ENCODE measurements at places on chromosomes 6 and 20.

DNA sequence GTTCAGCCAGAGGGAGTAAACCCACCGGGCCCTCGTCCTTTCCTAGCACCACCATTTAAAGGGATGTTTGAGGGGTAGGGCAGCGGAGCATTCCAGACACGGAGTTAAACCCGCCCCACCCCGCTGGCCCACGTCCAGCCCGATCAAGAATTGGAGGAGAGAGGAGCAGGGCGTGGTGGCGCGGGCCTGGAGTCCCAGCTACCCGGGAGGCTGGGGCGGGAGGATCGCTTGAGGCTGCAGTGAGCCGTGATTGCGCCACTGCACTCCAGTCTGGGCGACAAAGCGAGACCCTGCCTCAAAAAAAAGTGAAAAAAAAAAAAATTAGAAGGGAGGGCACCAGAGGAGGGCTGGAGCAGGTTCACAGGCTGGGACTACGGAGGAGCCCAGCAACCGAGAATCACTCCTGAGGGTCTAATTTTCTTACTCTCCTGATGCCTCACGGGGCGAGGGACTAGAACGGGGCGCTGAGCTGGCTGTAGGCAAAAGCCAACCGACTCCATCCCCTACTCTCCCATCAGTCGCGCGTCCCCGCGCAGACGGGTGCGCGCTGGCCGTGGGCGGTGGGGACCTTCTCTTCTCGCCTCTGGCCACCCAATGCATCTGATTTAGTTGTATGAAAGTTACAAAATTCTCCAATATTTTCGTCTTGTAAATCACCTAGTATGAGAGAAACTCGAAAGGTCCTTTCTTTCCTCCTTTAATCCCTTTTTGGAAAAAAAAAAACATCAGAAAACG lies 6.1 kb upstream of the HSPA1B start:
- H3K4me3 ChIP-seq = peak overlapping the region; percentile 98
- peaks cover 2% of the 10 kb centered on the region for H3K36me3 ChIP-seq
- no peak for DNase-seq
- H3K4me1 ChIP-seq = peaks cover 34% of the 10 kb centered on the region

GRCh38 chr20:62624325-62624690 lies 18.0 kb upstream of the SLCO4A1 start:
- H3K27ac ChIP-seq = peak overlapping the region; percentile 77
- no peak overlapping the region for H3K4me3 ChIP-seq
- peaks cover 10% of the 10 kb centered on the region for H3K4me1 ChIP-seq

DNA sequence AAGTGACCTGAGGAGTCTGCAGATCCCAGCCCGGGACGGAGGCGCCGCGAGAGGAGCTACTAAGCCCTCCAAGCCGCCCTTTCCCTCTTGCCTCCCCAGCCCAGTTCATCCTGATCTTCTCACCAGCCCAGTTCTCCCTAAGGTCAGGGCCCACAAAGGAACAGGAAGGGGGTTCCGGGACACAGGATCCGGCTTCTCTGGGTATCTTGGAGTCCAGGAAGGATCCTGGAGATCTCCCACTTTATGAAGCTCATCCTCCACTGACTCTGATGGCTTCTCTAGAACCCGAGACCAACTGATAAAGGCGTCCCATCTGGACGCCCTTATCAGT lies 36.9 kb upstream of the HLA-C start:
- H3K36me3 ChIP-seq = no peaks in the 10 kb centered on the region
- H3K27me3 ChIP-seq = peaks cover 11% of the 10 kb centered on the region
- DNase-seq = no peak
- H3K4me3 ChIP-seq = peak overlapping the region; percentile 89
- no peak overlapping the region for H3K27ac ChIP-seq

DNA sequence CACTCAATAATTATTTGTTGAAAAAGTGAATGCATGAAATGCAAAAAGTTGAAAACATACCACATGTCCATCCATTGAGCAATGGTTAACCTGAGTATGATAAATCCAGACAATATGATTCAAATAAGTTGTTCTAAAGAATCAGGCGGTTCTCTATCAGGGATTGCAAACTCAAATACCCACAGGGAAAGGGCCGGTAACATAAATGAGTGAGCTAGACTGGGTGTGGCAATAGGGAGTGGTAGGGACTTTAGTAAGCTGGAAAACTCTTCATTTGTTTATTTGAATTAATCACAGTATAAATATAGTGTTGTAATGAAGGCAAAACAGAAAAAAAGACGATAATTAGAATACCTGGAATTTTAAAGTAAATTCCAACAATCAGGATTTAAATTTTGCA lies 106.3 kb downstream of the BCAS1 start:
- no peak overlapping the region for H3K4me3 ChIP-seq
- no peak for DNase-seq
- peaks cover 12% of the 10 kb centered on the region for H3K4me1 ChIP-seq
- H3K27ac ChIP-seq = no peak overlapping the region

DNA sequence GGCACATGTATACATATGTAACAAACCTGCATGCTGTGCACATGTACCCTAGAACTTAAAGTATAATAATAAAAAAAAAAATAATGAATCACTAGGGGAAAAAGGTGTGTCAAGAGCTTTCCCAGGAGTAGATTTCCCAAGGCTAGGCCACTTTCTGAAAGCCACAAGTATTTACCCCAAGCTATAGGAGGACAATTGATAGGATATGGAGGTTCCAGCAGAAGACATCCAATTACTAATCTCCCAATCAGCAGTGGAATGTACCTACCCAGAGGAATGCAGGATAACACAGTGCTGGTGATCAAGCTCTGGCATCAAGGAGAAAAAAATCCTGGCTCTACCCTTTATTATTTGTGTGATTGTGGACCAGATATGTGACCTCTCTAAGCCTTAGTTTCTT lies 562.7 kb downstream of the RFPL4B start:
- no peaks in the 10 kb centered on the region for H3K27me3 ChIP-seq
- H3K4me1 ChIP-seq = no peaks in the 10 kb centered on the region
- DNase-seq = no peak
- no peak overlapping the region for H3K4me3 ChIP-seq

DNA sequence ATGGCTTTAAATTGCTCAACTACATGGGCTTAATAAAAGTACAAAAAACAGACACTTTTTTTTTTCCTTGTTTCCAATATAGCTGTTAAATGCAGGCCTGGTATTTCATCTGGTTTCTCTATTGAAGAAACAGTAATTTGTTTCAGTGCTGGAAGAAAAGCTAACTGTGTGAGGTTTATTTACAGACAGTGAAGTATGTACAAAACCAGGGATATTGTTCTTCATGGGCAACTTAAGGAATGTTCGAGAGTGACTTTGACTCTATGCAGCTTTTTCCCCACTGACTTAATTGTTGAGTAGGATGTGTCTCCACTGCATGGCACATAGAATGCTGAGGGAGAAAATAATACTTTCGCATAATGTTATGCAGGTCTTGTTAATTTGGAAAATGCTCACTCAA lies 31.0 kb upstream of the PRL start:
- H3K27me3 ChIP-seq = no peaks in the 10 kb centered on the region
- no peak overlapping the region for H3K4me3 ChIP-seq
- H3K4me1 ChIP-seq = no peaks in the 10 kb centered on the region
- DNase-seq = no peak
- H3K36me3 ChIP-seq = no peaks in the 10 kb centered on the region

DNA sequence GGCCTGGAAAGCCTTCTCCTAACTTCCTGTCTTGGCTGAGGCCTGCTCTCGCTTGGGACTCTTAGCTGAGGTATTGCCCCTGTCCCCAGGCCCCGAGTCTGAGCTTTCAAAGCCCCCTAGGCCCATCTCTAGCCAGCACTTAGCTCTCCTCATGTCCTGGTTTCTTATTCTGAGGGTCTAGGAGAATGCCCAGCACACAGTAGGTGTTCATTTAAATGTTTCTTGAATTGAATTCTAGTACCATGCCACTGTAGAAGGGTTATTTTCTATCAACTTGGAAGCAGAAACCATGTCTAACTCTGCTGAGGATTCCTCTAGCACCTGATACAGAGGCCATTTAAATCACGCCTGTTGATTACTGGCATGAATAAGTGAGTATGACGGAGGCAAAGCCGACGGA lies 98.5 kb downstream of the VEGFA start:
- H3K36me3 ChIP-seq = no peaks in the 10 kb centered on the region
- peaks cover 4% of the 10 kb centered on the region for H3K4me1 ChIP-seq
- peak overlapping the region; percentile 14 for H3K27ac ChIP-seq
